CD4-positive, alpha-beta T cell treated with Interleukin-6 at 100 ng/mL for 8 hours (primary cell): ENCODE measurements at places on chromosomes 11 and 22.

DNA sequence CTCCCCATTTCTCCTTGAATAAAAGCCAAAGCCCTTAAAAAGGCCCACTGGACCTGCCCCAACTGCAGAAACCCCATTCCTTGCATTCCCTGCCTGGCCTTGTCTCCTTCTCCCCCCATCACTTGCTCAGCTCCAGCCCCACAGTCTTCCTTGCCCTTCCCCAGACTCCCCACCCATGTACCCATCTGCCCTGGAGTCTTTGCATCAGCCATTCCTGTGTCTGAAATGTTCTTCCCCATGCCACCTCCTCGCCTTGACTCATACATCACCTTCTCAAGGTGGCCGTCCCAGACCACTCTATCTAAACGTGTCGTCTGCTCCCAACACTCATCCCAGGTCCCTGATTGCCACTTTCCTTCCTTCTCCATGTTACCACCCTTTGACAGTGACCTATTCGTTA is 77.4 kb upstream of the SHANK2 start:
- DNase-seq = no peak

GRCh38 chr11:14318581-14318981 is 40.4 kb downstream of the RRAS2 start:
- DNase-seq = no peak

GRCh38 chr11:1888347-1888753 is 3.3 kb downstream of the PRR33 start:
- DNase-seq = no peak

DNA sequence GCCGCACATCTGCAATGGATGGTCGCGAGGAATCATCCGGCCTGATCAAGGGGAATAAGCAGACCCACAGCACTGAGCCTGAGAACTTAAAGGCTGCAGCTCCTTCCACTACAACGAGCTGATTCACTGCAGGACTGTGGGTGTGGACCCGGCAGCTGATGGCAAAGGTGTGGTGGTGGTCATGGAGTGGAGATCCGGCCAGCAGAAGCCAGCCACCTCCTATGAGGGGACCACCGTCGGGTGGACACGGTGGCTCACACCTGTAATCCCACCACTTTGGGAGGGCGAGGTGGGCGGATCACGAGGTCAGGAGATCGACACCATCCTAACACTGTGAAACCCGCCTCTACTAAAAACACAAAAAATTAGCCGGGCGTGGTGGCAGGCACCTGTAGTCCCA is 66.4 kb downstream of the DGCR2 start:
- DNase-seq = no peak

GRCh38 chr22:48520884-48521588 is 1306.6 kb downstream of the BRD1 start:
- no peak for DNase-seq

DNA sequence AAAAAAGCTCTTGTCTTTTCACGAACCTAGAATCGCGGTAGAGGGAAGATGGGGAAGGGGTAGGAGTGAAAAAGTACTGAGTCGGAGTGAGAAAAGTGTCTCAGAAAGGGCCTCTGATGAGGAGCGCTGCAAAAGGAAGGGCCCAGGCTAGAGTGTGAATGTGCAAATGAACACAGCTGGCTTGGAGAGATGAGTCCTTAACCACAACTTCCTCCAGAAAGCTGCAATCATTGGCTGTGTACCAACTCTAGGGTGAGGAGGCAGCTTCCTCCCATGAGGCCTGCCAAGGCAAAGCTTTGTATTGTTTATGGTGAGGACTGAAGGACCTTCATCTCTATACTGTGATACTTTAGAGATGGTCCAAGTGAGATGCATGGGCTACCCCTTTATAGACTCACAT is 566.9 kb upstream of the ANO5 start:
- DNase-seq = no peak

DNA sequence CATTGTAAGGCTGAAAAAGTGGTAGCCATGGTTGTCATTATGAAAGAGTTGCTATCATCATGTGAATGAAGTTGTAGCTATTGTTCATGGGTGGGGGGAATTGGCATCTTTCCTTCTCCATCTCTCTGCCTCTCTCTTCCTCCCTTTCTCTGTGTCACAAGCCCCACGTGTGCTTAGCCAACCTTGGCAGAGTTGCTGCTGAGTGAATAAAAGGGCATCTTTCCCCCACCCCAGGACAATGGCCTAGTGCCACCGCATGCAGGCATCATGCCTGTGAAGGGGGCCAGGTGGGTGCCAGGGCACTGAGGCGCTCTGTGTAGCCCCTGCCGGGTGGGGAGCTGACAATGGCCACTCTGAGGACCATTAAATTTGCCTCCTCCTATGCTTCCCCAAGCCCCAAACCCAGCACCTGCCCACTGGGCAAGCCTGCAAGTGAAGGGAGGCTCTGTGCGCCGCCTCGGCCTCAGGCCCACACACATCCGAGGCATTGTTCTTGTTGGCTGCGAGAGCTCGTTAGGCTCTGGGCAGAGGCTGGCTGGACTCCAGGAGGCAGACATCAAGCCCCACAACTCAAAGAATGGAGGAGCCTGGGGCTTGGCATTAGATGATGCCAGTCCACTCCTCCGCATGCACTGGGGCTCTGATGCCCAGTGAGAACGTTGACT is 103.9 kb downstream of the SEZ6L start:
- no peak for DNase-seq
